ENCODE measurements at places on chromosomes 6 and 20. TPM values are rescaled to one million over a fixed set of nuclear protein-coding genes. Genes with fewer than 3 reads are reported as not detected.

DNA sequence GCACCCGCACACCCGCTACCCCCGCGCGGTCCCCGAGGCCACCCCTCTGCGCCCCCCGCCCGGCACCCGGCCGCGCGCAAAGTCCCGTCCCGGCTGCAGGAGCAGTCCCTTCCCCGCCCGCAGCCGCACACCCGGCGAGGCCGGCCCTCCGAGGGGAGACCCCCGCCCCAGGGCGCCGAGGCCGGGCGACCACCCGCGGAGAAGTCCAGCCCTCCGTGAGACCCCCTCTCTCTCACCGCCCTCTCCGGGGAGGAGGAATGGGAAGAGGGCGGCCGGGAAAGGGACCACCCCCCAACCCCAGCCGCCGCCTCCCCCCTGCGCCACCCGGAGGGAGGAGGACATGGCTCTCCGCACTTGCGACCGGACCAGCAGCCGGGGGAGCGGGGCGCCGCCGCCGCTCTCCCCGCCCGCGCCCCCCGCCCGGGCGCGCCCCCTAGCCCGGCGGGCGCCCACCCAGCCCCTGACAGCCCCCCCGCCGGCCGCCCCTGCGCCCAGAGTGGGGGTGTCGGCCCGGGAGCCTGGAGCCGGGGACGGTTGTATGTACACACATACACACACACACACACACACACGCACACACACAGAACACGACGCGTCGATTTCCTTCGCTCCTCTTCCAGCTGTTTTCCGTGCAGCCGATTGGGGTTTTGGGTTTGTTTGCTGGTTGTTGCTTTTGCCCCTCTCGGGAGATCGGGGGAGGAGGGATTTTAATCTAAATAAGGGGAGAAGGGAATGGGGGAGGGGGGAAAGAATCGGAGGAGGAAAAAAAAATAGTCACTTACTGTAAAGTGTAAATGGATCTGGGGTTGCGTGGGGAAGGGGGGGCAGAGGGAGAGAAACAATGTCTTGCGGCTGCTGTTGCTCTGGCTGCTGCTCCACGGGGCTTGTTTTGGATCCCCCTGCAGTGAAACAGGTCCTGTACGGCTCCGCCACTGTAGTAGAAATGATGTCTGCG lies at the start of gene ATXN1:
TSS of gene ATXN1 (minus strand) at position 945 of the 955 bp plus-strand sequence.
- H3K27ac ChIP-seq, result peak within 1 kb of the TSS; percentile 98
- no peaks in the 10 kb centered on the region for H3K27me3 ChIP-seq
- DNase-seq, result no peak
- H3K4me3 ChIP-seq, result peak within 1 kb of the TSS; percentile 89
- no peaks in the 10 kb centered on the region for H3K36me3 ChIP-seq
- H3K4me1 ChIP-seq, result peaks cover 61% of the 10 kb centered on the region

DNA sequence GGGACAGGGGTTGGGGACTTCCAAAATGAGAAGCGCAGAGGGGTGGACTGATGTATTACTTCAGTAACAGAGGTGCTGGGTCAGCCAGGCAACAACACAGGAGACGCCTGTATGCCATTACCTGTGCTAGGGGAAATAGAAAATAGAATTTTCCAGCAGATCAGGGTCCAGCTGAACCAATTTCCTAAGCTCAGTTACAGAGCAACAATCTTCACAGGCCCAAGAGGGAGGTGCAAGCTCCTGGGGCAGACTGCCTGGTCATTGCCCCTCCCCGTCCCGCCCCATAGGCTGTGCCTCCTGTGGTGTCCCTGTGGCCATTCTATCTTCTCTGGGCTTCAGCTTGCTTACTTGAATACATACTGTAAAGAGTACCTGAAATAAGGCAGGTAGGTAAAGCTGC lies 3.7 kb downstream of the KCNK5 start:
- no peak overlapping the region for H3K4me3 ChIP-seq
- peaks cover 48% of the 10 kb centered on the region for H3K27me3 ChIP-seq
- peaks cover 3% of the 10 kb centered on the region for H3K36me3 ChIP-seq
- no peak for DNase-seq
- H3K4me1 ChIP-seq, result peaks cover 14% of the 10 kb centered on the region
- H3K27ac ChIP-seq, result no peak overlapping the region

GRCh38 chr20:3101737-3102574 lies 17.4 kb upstream of the AVP start:
- no peak overlapping the region for H3K27ac ChIP-seq
- H3K27me3 ChIP-seq, result no peaks in the 10 kb centered on the region
- no peak for DNase-seq
- no peaks in the 10 kb centered on the region for H3K4me1 ChIP-seq

DNA sequence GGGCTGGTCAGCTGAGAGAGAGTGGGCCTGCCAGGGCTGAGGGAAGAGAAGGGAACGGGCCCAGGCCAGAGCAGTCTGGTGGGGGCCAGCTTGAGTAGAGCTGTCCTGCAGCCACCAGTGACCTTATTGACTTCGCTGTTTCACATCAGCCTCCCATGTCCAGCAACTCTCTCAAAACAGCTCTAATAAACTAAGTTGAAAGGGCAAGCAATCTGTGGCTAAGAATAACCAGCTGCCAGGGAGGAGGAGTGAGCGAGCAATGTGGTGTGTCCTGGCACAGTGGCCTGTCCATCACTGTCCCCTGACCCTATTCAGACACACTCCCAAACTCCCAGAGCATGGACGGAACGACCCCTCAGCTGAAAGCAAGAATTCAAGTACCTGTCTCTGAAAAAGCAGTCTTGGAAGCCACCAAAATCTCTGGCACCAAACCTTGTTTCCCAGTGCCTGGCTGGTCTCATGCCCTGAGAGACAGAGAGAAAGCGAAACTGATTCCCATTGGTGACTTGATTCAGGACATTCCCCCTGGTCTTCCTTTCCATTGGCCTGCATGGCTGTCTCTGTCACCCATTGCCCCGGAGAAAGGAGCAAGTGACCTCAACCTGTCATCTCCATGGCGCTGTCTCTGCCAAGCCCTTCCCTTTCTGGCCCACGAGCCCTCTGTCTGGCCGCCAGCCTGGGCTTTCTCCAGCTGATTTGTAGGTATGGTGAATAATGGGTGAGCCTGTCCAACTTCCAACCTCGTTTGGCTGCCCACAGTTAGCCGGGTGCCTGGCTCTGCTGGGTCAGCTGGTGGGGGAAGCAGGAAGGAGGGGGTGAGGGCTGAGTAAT lies at the start of gene DDO:
TSS of gene DDO (minus strand) at position 490 of the 831 bp plus-strand sequence. CDS start 2,113 bp downstream, outside the sequence.
- no peak within 1 kb of the TSS for H3K4me3 ChIP-seq
- H3K27me3 ChIP-seq, result peaks cover 22% of the 10 kb centered on the region
- H3K27ac ChIP-seq, result no peak within 1 kb of the TSS
- no peak for DNase-seq
- no peaks in the 10 kb centered on the region for H3K36me3 ChIP-seq
- H3K4me1 ChIP-seq, result no peaks in the 10 kb centered on the region

DNA sequence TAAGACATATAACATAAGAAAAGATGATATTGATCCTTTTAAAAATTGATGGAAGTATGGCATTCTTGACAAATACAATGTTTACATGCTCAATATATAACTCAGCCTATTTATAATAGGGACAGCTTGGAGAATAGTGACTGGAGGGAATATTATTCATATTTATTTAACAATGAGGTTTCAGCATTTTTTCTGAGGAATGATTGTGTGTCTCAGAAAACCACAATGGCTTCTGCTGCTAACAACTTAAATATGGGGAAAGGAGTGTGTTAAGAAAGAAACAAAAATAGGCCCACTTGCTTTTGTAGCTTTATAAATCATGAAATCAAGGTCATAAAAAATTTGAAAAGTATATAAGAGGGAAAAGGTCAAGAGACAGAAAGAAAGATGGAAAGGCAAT lies 163.2 kb upstream of the TBX18 start:
- no peak overlapping the region for H3K27ac ChIP-seq
- no peak for DNase-seq
- H3K4me1 ChIP-seq, result no peaks in the 10 kb centered on the region
- H3K27me3 ChIP-seq, result peaks cover 38% of the 10 kb centered on the region

OR2B2 gene
- not detected for total RNA-seq

CLDN20 gene
- total RNA-seq, result not detected

TRIM10 gene
- not detected for total RNA-seq

BMP5 gene
- total RNA-seq, result not detected

TAP1 gene
- total RNA-seq, result 14.5 TPM
